ENCODE measurements at places on chromosomes 16 and 17.

DNA sequence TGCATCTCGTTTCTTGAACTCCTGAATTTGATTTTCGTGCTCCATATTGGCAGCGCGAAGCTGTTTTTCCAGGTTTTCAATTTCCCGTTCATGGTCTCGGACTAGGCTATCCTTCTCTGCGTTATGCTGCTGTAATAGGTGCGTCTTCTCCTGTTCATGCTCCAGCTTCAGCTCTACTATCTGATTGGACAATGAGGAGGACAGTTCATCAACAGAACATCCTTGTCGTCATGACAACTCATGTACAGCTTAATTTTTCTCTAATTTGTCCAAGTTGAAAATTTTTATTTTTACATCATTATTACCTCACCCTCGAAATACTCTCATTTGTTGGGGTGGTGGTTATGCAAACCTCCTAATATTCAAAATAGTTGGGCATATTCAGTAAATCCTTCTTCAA, 289.8 kb downstream of the CEP112 start:
- no peak for DNase-seq

DNA sequence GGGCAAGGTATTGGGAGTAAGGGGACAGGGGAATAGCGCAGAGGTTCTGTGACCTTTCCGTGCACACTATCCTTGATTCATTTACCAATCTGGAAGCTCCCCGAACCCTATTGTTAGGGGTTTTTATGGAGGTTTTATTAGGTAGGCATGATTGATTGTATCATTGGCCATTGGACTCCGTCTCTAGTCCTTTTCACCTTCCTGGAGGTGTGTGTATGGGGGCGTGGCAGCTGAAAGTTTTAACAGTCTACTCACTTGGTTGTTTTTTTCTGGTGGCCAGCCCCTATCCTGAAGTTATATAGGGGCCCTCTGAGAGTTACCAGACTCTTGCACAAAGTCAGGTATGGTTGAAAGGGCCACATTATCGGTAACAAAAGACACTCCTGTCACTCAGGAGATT, 23.0 kb downstream of the MAP2K4 start:
- DNase-seq: no peak

GRCh38 chr17:48483471-48484131, 47.2 kb downstream of the HOXB1 start:
- no peak for DNase-seq

DNA sequence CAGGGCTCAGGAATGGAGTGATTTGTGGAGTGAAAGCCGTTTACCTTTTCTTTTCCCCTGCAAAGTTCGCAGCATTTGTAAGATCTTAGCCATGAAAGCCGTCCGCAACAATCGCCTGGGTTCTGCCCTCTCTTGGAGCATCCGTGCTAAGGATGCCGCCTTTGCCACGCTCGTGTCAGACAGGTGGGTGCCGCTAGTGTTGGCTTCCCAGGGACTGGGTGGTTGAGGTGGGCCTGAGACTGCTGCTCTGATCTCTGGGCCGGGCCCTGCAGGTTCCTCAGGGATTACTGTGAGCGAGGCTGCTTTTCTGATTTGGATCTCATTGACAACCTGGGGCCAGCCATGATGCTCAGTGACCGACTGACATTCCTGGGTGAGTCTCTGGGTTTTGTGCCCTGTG, 27.3 kb downstream of the NUP85 start:
- DNase-seq: no peak

GRCh38 chr16:81384006-81384405, 60.6 kb upstream of the CMIP start:
- DNase-seq: no peak

GRCh38 chr17:17122781-17123483, 80.7 kb downstream of the MPRIP start:
- no peak for DNase-seq

- no peak for DNase-seq
Measured at GRCh38 chr16:2971985-2972784, 3.0 kb downstream of the PAQR4 start.

GRCh38 chr17:65294181-65294719, 157.1 kb downstream of the RGS9 start:
- peak; percentile 74 for DNase-seq

DNA sequence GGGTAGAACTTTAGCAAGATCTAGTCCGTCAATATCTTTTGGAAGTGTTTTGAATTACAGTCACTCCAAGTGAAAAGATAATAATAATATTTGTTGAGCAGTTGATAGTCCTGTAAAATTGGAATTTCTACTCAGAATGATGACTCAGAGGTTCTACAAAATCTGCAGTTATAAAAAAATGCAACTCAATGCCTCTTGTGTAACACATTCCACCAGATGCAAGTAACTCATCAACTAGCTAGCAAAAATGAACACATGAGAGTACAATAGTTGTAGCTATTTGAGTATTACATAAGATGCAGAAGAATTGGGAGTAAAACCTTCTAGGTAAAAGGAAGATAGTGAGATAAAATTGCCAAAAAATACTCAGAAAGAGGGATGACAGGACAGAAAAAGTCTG, 177.2 kb downstream of the CDH8 start:
- DNase-seq: no peak

GRCh38 chr17:32958418-32958817, 30.5 kb downstream of the TMEM98 start:
- DNase-seq: no peak

GRCh38 chr16:78542419-78542818, 443.0 kb downstream of the WWOX start:
- no peak for DNase-seq

GRCh38 chr16:25311950-25312349, 54.3 kb upstream of the ZKSCAN2 start:
- DNase-seq: no peak

DNA sequence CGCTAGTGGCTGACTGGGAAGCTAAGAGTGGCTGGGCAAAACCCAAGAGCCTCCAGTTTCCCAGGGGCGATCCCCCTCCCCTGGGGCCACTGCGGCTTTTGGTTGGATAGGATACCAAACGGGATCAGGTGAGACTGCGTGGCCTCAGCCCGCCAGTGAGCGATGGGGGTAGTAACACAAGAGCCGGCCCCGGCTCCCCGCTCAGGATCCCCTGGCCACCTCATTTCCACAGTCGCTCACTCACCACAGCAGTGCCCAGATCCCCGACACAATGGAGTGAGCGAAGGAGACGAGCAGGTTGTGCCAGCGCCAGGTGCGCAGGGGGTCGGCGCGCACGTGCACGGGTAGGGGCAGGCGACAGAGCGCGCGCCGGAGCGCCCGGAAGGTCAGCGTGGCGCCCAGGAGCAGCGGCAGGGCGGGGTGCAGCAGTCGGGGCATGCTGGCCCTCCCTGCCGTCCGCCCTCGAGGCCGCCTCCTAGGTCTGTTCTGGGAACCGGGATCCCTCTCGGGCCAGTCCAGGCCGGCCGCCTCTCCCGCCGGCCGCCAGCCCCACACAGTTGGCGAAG, 290 bp downstream of the TLCD1 start:
- DNase-seq: peak; percentile 89

GRCh38 chr17:2888326-2888725, 92.1 kb downstream of the RAP1GAP2 start:
- DNase-seq: no peak

DNA sequence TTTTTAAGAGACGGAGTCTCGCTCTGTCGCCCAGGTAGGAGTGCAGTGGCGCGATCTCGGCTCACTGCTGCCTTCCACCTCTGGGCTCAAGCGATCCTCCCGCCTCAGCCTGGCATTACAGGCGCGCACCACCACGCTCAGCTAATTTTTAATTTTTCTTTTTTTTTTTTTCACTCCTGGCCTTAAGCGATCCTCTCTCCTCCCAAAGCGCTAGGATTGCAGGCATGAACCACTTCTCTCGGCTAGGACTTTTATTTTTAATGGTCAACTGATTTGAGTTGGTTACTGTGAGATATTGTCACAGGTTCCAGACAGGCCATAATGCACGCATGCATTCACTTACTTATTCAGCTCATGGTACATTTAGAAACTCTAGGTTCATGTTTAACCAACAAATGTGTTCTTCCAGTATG, 888 bp downstream of the PIGW start:
- no peak for DNase-seq

- no peak for DNase-seq
Measured at GRCh38 chr17:64615028-64615677, 47.0 kb downstream of the SMURF2 start.

DNA sequence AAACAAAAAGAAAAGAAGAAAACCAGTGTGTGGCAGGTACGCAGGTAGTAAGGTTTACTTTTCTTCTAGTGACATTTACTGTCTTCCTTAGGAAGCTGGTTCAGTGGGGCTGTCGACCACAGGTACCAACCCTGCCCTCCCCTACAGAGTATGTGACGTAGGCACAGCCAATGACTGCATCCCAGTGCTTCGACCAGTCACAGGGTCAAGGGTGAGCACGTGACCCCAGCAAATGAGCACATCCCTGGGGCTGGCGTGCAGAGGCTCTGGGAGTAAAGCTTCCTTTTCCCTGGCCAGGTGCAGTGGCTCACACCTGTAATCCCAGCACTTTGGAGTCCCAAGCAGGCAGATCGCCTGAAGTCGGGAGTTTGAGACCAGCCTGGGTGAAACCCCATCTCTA, 38.9 kb upstream of the PLCG2 start:
- no peak for DNase-seq

GRCh38 chr17:81271226-81271625, 23.9 kb downstream of the SLC38A10 start:
- DNase-seq: no peak

DNA sequence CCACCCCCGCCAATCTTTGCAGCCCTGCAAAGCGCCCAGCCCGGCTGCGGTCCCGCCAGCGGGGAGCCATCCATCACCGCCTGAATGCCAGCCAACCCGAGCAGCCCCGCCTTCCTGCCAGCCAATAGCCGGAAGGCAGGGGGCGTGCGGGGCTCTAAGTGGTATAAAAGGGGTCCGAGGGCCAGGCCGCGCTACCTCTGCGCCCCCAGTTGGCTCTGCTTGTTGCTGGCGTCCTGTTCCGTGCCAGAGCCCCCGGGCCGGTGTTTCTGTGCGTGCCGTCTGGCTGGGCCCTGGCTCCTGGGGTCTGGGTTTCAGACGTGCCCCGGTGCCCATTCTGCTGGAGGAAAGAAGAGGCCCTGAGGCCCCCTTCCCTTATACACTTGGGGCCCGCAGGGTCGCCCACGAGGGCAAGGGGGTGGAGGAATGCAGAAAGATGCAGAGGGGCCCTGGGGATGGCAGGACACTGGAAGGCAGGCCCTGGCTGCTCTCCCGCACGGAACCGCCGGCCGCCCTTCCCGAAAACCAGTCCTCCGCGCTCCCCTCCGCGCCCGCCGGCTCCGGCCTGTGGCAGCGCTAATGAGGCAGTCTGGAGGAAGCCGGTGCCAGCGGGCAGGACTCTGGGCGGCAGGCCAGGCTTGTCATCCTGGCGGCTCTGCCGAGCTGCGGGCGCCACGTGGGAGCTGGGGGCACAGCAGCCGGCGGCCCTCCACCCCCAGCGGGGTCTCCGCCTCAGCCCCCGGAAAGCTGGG, 14.0 kb downstream of the COPZ2 start:
- peak; percentile 80 for DNase-seq

- no peak for DNase-seq
Measured at GRCh38 chr16:14476183-14476582, 153.9 kb downstream of the PARN start.

DNA sequence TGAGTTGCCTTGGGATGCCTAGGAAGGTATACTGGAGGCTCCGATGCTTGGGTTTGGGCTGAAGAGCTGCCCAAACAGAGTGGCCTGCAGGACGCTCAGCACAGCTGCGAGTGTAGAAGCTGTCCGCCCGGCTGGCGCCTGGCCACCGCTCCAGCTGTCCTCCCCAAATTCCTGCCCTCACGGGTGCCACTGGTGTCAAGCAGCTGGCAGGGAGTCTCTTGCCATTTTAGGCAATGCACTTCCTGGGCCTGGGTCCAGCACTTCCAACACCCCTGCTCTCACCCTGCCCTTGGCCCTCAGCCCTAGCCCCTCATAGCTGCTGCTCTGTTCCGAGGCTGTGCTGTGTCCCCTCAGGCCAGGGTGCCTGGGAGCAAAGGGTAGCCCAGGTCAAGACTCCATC, 5.2 kb upstream of the PKMYT1 start:
- no peak for DNase-seq

- DNase-seq: no peak
Measured at GRCh38 chr17:83177611-83178532, 98.5 kb downstream of the METRNL start.

- no peak for DNase-seq
Measured at GRCh38 chr17:68519911-68520310, 7.7 kb downstream of the PRKAR1A start.

GRCh38 chr17:43070872-43071271, 45.8 kb downstream of the RND2 start:
- no peak for DNase-seq

DNA sequence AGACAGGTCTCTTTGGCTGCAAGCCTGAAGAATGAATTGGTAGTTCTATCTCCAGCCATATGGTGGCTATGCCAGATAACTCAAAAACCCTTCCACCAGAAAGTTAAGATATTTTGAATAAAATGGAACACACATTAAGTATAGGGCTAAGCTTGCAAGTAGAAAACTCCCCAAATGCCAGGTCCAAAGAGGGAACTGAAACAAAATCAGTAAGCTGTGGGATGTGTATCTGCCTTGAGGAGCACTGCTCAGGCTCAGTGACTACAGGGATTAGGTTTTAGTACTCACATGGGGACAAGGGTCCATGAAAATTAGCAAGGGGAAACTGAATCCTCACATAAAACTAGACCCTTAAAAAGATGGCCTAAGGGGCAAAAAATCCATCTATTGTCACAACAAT, 115.7 kb upstream of the PMFBP1 start:
- DNase-seq: no peak

DNA sequence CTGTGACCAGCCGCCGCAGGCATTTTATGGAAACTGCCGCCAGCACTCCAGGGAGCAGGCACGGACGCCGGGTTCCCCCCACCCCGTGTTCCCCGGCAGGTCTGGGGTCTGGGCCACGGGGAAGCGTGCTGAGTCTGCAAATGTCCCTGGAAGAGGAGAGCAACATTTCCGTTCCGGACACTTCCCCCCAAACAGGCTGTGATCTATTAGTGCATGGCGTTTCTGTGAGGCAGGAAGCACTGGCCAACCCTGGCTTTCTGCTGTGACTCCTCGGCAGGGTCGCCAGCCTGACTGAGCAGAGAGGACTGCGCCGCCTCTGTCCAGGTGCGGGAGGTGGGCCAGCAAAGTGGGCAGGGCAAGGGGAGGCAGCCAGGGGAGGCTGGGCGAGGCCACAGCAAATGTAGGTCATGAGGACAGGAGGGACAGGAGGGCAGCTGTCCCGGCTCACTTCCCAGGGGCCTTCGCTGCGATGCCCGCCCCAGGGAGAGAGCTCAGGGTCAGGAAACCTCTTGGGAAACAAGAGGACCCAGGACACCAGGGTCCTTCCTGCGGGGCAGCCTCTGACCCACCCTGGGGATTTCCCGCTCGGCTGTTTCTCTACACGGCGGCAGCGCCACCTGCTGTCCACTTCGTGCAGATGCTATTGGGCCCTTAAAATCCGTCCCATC, 9.5 kb downstream of the FOXF1 start:
- peak; percentile 84 for DNase-seq
